Amniotic epithelial cell (primary cell): ENCODE measurements at places on chromosomes 2 and 18.

DNA sequence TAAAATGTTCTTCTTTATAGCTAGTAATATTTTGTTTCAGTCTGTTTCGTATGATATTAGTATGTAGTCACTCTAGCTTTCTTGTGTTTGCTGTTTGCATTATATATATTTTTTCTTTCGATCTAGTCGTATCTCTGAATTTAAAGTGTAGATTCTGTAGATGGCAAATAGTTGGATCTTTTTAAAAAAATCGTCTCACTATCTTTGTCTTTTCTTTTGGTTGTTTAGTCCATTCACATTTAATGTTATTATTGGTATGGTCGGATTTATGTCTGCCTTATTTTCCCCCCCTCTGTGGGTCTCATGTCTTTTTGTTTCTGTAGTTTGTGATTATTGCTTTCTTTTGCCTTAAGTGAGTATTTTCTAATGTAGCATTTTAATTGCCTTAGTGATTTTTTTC lies 84.3 kb downstream of the AGPS start:
- no peak for DNase-seq

GRCh38 chr2:128467321-128467969 lies 148.8 kb upstream of the HS6ST1 start:
- no peak for DNase-seq

GRCh38 chr18:62403120-62403519 lies 78.0 kb downstream of the TNFRSF11A start:
- DNase-seq: no peak

GRCh38 chr2:220985561-220985960 lies 586.5 kb downstream of the EPHA4 start:
- no peak for DNase-seq

GRCh38 chr2:35347561-35347960 lies 1008.0 kb upstream of the CRIM1 start:
- DNase-seq: no peak

GRCh38 chr18:58447402-58448095 lies 181.3 kb downstream of the ALPK2 start:
- peak; percentile 47 for DNase-seq

DNA sequence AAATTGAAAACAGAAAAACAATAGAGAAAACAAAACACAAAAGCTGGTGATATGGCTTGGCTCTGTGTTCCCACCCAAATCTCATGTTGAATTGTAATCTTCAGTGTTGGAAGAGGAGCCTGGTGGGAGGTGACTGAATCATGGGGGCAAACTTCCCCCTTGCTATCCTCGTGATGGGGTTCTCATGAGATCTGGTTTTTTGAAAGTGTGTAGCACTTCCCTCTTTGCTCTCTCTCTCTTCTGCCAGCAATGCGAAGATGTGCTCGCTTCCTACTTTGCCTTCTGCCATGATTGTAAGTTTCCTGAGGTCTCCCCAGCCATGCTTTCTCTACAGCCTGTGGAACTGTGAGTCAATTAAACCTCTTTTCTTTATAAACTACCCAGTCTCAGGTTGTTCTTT lies 112.3 kb upstream of the UXS1 start:
- DNase-seq: no peak

GRCh38 chr2:204486805-204487204 lies 58.5 kb upstream of the PARD3B start:
- no peak for DNase-seq

GRCh38 chr18:65206551-65207260 lies 544.1 kb upstream of the CDH7 start:
- no peak for DNase-seq
